ENCODE measurements at places on chromosomes 12 and 14.

- no peak for DNase-seq
Measured at GRCh38 chr14:58821421-58821820, 183.7 kb downstream of the DACT1 start.

- no peak for DNase-seq
Measured at GRCh38 chr14:50345846-50346422, 33.8 kb downstream of the DMAC2L start.

DNA sequence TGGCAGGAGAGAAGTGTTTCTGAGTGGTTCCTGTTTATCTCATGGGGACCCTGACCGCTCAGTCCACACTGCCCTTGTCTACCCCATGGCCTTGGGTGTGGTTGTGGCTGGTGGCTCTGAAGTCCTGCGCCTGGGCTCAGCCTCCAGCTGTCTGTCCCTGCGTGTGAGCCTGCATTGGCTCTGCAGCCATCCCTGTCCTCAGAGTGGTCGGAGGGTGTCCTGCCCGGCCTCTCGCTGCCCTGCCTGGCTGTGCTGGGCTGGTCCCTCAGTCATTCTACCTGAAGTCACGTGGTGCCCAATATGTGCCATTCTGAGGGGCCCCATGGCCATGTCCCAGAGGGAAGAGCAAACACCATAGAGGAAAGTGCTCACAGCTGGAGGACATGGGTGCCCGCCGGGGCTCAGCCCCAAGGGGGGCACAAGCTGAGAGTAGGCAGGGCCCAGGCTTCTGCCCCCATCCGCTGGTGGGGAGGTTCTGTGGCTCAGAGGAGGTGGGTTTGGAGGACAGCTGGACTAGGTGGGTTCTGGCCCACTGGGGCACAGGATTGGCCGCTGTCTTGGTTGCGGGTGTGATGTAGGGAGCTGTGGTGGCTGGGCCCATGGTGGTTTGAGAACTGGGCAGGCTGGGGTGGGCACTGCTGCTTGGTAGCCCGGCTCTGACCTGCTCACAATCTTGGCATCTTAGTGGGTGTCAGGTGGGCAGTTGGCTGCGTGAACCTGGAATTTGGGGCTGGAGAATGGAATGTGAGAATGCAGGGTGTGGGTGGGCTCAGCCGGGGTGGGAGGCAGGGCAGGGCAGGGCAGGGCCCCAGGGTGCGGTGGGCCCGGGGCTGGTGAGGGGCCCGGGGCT lies 11.6 kb downstream of the TEDC1 start:
- DNase-seq: no peak

- no peak for DNase-seq
Measured at GRCh38 chr14:60648249-60648933, 886 bp downstream of the SIX1 start.

- no peak for DNase-seq
Measured at GRCh38 chr12:106288101-106288493, 14.4 kb upstream of the TCP11L2 start.

- DNase-seq: no peak
Measured at GRCh38 chr14:58397156-58397555, 1.4 kb downstream of the TOMM20L start.

DNA sequence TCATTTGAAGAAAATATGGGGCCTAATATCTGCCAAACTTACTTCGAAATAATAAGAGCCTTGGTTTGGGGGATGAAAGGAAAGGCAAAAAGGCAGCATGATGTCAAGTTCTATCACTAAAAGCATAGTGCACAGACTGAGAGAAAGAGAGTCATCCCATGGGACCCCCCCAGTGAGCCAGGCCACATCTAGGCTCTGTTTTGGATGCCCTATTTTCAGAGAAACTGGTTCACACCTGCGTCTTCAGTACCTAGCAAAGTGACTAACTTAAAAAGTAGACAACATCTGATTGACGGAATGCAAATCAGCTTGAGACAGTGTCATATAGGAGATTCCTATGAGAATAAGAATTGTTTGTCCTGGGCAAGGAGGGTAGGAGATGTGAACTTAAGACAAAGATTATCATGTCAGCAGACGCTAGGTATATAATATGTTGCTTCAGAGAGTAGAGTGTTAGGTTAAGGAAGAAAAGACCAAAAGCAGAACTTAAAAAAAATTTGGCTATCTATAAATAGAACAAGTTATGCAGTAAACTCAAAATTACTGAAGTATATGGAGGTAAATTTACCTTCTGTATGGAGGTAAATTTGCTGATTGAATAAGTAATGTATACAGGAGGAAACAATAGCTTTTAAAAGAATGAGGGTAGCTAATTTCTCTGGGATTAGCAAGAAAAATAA lies 148.2 kb downstream of the SLC41A2 start:
- no peak for DNase-seq

Data from T-helper 22 cell (primary cell).